ENCODE measurements at places on chromosomes 3 and 15. TPM values are rescaled to one million over a fixed set of nuclear protein-coding genes. Genes with fewer than 3 reads are reported as not detected.
A peak's percentile ranks its signal among the peaks of the same experiment; 100 is the strongest.

Gene ACKR4
- not detected for total RNA-seq

Gene B3GALNT1
- total RNA-seq: 1.6 TPM

Gene GPR62
- total RNA-seq: not detected

Gene TF
- total RNA-seq: 0.67 TPM

Gene KCNH8
- not detected for total RNA-seq

Gene CCR3
- total RNA-seq: not detected

DNA sequence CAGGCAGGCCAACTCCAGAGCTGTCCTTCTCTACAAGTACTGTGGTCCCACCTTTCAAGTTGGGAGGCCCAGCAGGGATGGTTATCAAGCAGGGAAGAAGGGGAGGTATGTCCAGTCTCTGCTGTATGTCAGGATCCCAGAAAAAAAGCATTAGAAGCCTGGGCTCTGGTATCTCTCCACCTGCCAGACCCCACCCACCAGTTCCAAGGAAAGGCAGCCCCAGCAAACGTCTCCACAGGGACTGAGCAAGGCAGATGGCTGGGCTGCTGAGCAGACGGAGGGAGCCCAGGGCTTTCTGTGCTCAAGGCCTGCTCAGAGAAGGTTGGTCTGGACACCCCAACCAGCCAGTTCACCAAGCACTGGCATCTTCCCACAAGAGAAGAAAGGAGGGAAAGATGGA, 287.8 kb downstream of the XXYLT1 start:
- no peak for DNase-seq

- DNase-seq: no peak
Measured at GRCh38 chr3:107684431-107684925, 161.7 kb downstream of the BBX start.

GRCh38 chr3:18655827-18656226, 230.7 kb upstream of the SATB1 start:
- no peak for DNase-seq

DNA sequence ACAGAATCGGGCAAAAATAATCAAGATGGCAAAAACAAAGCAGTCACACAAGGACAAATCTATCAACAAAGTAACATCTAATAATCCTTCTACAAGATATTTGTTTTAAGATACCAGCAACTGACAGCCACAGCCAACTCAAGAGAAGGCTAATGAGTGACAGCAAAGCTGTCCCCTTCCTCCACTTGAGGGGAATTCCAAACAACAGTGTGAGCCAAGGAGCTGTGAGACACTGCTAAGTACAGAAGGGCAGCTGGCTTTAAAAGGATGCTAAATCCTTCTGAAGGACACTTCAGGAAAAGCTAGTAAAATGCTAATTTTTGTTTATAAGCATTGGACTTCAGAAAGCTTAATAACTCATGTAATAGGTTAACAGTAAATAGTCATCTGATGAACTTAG, 120.3 kb upstream of the GOLGA8J start:
- DNase-seq: no peak

GRCh38 chr15:66644869-66645268, 57.2 kb upstream of the SMAD6 start:
- DNase-seq: no peak

DNA sequence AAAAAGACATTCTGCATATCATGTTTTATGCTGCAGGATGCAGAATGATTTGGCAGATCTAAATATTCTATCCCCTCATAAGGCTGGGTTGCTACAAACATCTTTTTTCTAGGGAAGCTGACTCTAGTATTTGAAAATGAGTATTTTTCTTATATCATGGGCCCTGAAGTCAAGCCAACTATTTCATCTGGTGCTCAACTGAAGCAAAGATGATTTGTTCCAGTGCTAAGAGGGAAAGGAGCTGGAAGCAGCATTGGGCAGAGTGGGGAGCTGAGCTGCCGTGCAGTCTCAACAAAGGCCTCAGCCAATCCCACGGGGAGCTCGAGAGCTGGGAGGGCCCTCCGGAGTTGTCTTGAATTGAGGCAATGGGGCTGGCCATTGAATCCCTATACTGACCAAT, 155.3 kb upstream of the SLCO3A1 start:
- no peak for DNase-seq

DNA sequence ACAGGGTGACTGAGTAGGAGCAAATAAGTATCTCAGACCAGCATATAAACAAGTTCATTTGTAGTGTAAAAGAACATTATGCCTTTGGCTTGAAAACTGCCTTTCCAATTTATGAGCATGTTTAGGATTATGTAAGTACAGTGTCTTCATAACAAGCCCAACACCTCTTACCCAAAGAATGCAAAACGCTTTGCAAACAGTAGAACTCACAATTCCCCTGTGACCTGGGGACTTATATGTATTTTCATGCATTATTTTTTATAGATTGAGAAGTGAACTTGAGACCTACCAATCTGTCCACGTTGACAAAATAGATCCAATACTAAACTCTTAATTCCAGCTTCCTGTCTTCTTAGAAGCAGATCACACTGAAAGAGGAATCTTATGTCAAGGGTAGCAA, 202.1 kb downstream of the TP63 start:
- no peak for DNase-seq

GRCh38 chr15:49673861-49674260, 53.0 kb downstream of the DTWD1 start:
- DNase-seq: no peak

- no peak for DNase-seq
Measured at GRCh38 chr15:93060336-93061248, 28.4 kb downstream of the RGMA start.

GRCh38 chr3:78046566-78046965, 1006.7 kb downstream of the ROBO2 start:
- DNase-seq: no peak

DNA sequence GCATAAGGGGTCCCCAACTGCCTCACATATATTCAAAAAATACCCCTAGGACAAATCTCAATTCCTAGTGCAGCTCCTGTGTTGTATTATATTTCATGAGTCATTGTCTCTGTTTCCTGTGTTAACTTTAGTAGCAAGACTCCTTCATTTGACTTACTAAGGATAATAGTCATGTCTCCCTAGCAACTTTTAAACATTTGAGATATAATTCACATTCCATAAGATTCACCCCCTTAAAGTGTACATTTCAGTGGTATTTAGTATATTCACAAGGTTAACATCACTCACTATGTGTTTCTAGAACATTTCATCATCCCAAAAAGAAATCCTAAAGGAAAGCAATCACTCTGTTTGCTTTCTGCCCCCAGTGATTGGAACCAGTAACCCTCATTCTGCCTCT, 121.3 kb upstream of the WNT7A start:
- DNase-seq: no peak

DNA sequence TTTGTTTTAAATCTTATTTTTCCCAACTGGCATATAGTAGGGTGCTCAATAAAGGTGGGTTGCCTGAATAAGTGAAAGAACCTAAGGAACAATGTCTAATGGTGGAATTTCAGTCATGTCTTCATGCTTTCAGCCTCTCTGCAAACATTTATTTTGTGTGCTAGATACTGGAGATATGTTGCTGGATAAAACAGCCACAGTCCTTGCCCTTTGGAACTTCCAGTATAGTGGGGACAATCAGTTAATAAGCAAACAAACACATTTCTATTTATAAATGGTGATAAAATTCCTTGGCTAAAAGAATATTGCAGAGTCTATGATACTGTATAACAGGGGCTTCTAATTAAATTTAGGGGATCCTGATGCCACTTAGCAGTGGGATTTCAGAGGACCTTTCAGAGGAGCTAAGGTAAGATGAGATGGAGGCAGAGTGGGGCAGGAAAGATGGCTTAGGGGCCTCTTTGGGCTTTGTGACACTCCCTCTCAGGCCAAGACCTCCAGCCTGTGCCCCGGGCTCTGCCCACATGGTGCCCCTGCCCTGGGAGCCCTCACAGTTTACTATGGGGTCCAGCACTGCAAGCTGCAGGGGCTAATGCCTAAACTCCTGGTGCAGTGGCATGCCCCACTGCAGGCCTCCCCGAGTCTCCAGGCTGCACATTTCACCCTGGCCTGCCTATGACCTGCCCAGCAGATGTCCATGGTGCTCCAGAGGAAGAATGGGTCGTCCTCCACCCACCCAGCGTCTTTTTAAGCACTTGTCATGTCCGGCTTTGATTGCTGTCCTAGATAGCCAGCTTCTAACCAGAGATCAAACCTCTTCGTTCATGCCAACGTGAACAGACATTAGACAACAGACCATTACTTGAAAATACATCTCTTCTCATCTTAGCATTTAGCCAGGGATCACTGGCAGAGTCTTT, 61.6 kb upstream of the PRR23C start:
- DNase-seq: no peak

- no peak for DNase-seq
Measured at GRCh38 chr3:184635126-184635525, 73.5 kb downstream of the EPHB3 start.

DNA sequence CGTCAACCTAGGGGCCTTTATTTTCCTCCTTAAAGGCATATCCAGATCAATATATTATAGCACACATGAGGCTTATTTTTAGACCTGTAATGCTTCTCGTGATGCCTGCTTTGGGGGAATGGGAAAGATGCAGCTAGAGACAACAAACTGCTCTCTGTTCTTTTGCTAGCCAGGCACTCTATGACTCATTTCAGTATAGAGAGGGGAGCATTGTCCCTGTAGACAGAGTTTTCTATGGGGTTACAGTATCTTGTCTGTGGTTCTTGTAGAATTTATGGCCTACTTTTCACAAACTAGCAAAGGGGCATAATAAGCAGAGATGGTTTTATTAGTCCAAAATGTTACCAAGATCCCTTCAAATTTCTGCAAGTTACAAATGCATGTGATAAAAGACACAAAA, 305.6 kb downstream of the LSAMP start:
- DNase-seq: no peak

DNA sequence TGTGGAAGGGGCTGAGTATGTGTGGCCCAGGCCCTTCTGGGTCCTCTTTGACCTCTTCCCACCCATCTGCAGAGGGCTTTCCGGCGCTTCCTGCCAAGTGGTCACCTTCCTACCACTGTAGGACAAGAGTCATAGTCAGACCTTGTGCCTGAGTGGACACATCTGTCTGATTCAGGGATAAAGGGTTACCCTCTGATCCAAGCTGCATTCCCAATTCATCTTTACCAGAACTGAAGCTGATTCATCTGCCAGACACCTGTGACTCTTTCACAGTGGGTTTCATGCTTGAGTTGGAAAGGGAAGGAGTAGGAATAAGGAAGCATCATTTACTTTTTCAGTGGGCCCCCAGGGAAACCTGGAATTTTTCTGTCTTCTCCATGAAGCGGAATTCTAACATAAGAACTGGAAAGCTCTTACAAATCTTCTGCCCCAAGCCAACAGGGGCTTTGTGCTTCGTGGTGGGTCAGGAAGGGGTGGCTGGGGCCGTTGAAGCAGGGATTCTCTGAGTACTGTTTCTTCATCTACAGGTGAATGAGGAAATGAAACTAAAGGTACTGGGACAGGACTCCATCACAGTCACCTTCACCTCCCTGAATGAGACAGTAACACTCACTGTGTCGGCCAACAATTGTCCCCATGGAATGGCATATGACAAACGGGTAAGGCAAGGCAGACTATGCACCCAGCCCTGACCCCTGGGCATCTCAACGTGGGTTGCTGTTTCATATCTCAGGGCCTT, 46.4 kb downstream of the C3orf20 start:
- DNase-seq: no peak

GRCh38 chr3:122318620-122319019, 6.4 kb upstream of the CSTA start:
- DNase-seq: no peak

DNA sequence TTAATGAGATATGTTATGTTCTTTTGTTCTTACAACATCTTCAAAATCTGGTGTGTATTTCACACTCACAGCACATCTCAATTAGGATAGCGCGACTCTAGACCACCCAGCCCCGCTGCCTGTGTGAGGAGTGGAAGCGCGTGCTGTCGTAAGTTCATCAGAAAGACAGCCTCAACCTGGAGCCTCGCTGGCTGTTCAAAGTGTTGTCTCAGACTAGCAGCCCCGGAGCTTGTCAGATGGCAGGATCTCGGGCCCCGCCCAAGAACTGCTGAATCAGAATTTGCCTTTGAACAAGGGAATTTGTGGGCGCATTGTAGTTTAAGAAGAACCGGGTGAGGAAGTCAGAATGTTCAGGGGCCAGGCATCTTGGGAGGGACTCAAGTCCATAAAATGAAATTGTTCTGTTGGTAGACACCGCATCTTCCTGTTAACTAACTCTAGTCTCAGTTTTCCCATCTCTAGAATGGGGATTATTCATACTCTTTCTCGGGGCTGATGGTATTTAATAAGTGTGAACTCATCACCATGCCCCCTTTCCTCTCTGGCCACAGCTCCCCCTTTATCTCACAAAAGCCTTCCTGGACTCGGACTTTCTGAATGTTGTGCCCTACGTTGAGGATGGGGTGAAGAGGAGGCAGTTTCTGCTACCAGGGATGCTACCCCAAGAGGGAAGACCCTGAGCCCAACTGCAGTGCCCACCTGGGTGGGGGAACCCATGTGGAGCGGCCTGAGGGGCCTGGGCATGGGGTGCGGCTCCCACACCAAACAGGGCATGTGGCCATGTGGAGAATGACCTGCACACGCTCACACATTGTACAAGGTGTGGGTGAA, 40.4 kb downstream of the BHLHE40 start:
- peak; percentile 90 for DNase-seq

GRCh38 chr15:32721596-32721995, 3.8 kb downstream of the GREM1 start:
- no peak for DNase-seq

DNA sequence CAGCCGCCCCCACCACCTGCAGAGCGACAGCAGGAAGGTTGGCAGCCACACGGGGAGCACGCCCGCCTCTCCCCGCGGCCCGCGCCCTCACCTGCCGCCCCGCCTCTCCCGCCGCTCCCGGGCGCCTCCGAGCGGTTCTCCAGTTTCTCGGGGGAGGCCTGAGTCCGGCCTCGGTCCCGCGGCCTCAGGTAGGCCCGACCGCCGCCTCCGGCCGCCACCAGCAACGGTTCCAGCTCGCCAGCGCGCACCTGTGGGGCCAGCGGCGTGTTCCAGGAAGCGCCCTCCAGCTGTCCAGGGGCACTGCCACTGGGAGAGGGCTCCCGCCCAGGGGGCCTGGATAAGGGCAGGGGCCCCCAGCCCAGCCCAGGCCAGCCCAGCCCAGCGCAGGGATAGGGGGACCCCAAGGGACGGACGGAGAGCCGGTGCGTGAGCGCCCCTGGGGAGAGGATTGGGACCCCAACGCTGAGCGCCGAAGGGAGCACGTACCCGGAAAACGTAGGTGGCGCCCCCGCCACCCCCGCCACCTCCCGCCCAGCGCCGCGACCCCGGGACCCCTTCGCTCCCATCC, 2.2 kb downstream of the LTK start:
- no peak for DNase-seq

- DNase-seq: no peak
Measured at GRCh38 chr3:150975086-150975991, 2.8 kb upstream of the CLRN1 start.

- DNase-seq: no peak
Measured at GRCh38 chr3:184821034-184821433, 9.1 kb downstream of the VPS8 start.

GRCh38 chr15:98823012-98823458, 174.7 kb downstream of the IGF1R start:
- DNase-seq: peak; percentile 17

GRCh38 chr3:77933926-77934325, 894.0 kb downstream of the ROBO2 start:
- no peak for DNase-seq

Data from activated CD4-positive, alpha-beta memory T cell treated with anti-CD3 and anti-CD28 coated beads for 36 hours (primary cell).